T-helper 17 cell (primary cell): ENCODE measurements at places on chromosomes 6 and 20.

GRCh38 chr6:157653521-157653920 is 169.5 kb upstream of the SNX9 start:
- no peak overlapping the region for H3K27ac ChIP-seq
- no peaks in the 10 kb centered on the region for H3K27me3 ChIP-seq
- H3K36me3 ChIP-seq = peaks cover 7% of the 10 kb centered on the region

DNA sequence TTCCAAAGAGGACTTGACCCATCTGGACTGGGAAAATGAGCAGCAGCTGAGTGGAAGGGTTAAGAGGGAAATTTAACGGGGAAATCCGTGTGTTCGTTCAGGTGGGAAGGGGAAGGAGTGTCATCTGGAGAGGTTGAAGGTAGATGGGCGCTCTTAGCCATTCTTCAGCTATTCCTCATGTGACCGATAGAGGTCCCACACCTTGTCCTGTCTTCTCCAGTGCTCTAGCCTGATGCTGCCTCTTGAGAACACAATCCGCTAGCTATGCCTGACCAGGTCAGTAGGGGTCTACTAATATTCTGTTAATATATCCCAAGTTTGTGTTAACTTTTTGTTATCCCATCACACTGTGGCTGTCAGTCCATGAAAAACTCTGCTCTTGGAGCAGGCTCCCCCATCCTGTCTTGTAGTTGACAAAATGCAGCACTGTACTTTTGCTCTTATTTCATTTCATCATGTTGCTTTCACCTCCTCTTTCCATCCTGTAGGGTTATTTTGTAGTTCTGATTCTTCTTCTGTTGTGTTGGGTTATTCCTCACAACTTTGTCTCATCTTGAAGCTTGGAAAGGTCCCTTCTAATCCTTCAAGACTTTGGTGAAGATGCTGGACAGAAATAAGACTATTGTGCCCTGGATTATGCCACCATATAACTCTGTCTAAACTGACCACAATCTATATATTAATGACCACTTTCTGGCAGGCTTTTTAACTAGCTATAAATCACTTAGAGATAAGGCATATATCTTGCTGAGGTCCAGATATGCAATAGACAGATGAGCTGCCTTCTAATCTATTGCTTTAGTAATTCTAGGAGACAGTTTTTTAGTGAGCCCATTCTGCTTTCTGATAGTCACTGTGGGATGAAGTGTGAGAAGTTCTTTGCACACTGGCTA is 123.4 kb upstream of the SUPT3H start:
- peaks cover 14% of the 10 kb centered on the region for H3K36me3 ChIP-seq
- H3K4me1 ChIP-seq = peaks cover 59% of the 10 kb centered on the region
- peak overlapping the region; percentile 74 for H3K27ac ChIP-seq
- no peaks in the 10 kb centered on the region for H3K27me3 ChIP-seq
- no peak overlapping the region for H3K4me3 ChIP-seq
- DNase-seq = no peak

GRCh38 chr20:11063444-11063843 is 389.6 kb upstream of the JAG1 start:
- H3K36me3 ChIP-seq = no peaks in the 10 kb centered on the region
- no peaks in the 10 kb centered on the region for H3K4me1 ChIP-seq
- no peaks in the 10 kb centered on the region for H3K27me3 ChIP-seq

- H3K4me3 ChIP-seq = no peak overlapping the region
- no peak overlapping the region for H3K27ac ChIP-seq
- no peaks in the 10 kb centered on the region for H3K36me3 ChIP-seq
- no peak for DNase-seq
- H3K4me1 ChIP-seq = no peaks in the 10 kb centered on the region
- no peaks in the 10 kb centered on the region for H3K27me3 ChIP-seq
Observed at GRCh38 chr20:6884114-6884513, 116.6 kb downstream of the BMP2 start.

DNA sequence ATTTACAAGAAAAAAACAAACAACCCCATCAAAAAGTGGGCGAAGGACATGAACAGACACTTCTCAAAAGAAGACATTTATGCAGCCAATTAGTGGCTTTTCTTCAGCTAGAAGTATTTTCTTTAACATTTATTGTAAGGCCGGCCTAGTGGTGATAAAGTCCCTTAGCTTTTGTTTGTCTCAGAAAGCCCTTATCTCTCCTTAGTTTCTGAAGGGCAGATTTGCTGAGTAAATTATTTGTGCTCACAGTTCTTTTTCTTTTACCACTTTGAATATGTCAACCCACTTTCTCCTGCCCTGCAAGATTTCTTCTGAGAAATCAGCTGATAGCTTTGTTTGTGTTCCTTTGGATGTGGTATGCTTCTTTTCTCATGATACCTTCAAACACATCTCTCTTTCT is 344.0 kb upstream of the SYNCRIP start:
- H3K36me3 ChIP-seq = no peaks in the 10 kb centered on the region
- DNase-seq = no peak
- H3K27me3 ChIP-seq = no peaks in the 10 kb centered on the region

GRCh38 chr6:69378326-69378725 is 418.5 kb downstream of the LMBRD1 start:
- no peaks in the 10 kb centered on the region for H3K36me3 ChIP-seq
- no peaks in the 10 kb centered on the region for H3K4me1 ChIP-seq
- DNase-seq = no peak
- no peaks in the 10 kb centered on the region for H3K27me3 ChIP-seq
- no peak overlapping the region for H3K4me3 ChIP-seq

DNA sequence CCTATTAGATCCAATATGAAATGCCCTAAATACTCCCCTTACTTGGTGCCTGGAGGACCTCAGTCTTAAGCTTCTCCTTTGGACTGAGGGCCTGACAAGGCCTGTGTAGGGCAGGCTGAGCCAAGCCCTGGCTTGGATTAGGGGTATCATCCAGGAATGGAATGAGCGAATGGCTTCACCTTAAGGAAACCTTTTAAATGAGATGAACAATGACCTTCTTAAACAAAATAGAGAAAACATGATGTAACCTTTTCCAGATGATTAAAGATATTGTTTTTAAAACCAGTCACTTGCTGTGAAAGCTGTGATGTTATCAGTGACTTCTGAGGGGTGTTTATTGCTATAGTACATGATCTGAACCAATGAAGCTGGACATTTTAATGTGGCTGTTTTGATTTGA is 55.5 kb downstream of the TRAF3IP2 start:
- H3K4me1 ChIP-seq = peaks cover 2% of the 10 kb centered on the region
- no peak overlapping the region for H3K27ac ChIP-seq
- no peaks in the 10 kb centered on the region for H3K36me3 ChIP-seq
- H3K27me3 ChIP-seq = no peaks in the 10 kb centered on the region
- no peak overlapping the region for H3K4me3 ChIP-seq

DNA sequence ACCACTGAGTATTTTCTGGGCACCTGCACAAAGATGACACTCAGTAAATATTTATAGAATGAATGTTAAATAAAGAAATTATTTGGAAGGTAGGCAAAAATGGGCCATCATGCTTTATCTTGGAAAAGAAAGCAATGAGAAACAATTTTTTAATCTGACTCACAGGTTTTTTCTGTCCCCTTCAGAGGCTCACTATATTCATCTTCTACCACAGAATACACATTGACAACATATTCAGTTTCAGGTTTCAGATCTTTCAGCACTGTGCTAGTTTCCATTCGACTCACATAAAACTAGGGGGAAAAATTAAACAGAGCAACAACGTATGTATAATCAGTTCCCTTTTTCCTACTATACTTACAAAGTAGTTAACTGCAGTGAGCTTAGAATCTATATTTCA is 58.3 kb downstream of the COL12A1 start:
- no peak overlapping the region for H3K4me3 ChIP-seq
- no peaks in the 10 kb centered on the region for H3K36me3 ChIP-seq
- H3K27me3 ChIP-seq = peaks cover 15% of the 10 kb centered on the region
- no peak for DNase-seq
- H3K4me1 ChIP-seq = no peaks in the 10 kb centered on the region

GRCh38 chr20:6165346-6165745 is 42.5 kb upstream of the FERMT1 start:
- H3K4me1 ChIP-seq = no peaks in the 10 kb centered on the region
- no peak overlapping the region for H3K27ac ChIP-seq
- H3K4me3 ChIP-seq = no peak overlapping the region
- peaks cover 20% of the 10 kb centered on the region for H3K27me3 ChIP-seq

DNA sequence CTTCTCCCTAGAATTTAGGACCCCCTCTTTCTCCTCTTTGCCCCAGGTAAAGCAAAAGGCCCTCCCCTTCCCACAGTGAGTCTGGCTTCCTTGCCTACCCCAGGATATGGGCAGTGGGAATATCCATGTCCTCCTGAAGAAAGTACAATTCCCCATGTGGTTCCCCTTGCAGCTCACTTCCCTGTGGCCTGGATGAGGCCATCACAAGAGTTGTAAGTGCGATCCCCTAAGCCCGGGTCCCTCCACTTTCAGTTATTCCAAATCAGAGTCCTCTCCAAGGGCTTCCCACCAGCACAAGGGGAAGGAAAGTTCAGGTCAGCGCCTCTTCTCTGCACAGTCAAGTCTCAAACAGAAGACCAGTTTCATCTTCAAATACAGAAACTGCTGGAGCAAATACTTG is 10.2 kb upstream of the PTPN1 start:
- H3K27me3 ChIP-seq = peaks cover 4% of the 10 kb centered on the region
- H3K4me3 ChIP-seq = no peak overlapping the region
- H3K4me1 ChIP-seq = peaks cover 17% of the 10 kb centered on the region

DNA sequence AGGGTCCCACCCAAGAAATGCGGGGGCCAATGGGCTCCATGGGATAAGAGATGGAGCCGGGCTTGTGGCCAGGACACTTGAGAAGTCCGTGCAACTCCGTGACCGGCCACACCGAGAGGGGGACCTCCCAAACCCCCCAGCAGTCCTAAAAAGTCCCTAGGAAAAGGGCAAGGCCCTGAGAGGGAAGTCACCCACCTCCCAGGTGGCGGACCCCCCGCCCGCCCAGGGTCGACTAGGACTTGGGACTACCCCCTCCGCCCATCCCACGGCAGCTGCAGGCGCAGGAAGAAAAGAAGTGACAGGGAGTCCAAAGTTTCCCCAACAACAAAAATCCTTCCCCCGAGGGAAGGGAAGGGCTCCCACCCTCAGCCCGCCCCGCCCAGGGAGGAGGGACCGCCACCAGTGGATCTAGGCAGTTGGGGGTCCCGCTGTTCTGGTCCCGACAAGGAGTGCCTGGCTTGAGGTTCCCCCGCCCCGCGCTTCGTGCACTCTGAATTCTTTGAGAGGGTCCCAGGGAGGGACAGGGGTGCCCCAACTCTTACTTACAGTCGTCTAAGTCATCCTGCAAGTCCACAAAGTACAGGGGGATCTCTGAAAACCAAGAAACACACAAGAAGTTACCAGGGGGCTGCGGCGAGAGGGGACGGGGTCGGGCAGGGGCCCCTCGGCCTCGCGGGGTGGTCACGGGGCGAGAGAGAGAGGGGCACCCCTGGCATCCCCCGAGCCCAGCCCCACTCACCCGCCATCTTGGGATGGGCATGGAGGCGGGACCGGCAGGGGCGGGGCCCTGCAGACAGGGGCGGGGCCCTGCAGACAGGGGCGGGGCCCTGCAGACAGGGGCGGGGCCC is 611 bp upstream of the RAB22A start:
- H3K4me3 ChIP-seq = peak overlapping the region; percentile 80
- peaks cover 22% of the 10 kb centered on the region for H3K4me1 ChIP-seq
- H3K27me3 ChIP-seq = no peaks in the 10 kb centered on the region

GRCh38 chr6:53916804-53917463 is 122.1 kb downstream of the LRRC1 start:
- peaks cover 8% of the 10 kb centered on the region for H3K36me3 ChIP-seq
- H3K4me3 ChIP-seq = no peak overlapping the region
- DNase-seq = no peak

GRCh38 chr20:62501801-62502495 is 26.2 kb upstream of the GATA5 start:
- no peaks in the 10 kb centered on the region for H3K36me3 ChIP-seq
- no peak for DNase-seq
- peak overlapping the region; percentile 28 for H3K4me3 ChIP-seq

GRCh38 chr6:4607793-4608192 is 168.4 kb upstream of the CDYL start:
- H3K4me1 ChIP-seq = no peaks in the 10 kb centered on the region
- H3K27ac ChIP-seq = no peak overlapping the region
- no peak overlapping the region for H3K4me3 ChIP-seq
- H3K27me3 ChIP-seq = peaks cover 46% of the 10 kb centered on the region
- no peak for DNase-seq

DNA sequence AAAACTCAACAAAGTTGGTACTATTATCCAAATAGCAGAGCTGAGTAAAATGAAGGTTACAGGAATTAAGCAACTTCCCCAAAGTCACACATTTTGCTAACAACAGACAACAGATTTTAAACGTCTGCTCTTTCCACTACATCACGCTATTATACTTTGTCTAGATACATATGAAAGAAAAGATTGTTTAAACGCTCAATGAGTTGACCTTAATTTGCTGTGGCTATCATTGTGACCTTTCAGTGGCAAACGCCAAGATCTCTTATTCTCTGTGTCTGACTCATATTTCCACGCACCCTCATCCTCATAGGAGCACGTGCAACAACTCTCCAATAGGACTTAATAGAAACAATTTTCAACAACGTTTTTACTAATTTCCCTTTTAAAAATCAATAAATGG is 540.1 kb downstream of the MAFB start:
- no peak overlapping the region for H3K4me3 ChIP-seq
- H3K4me1 ChIP-seq = no peaks in the 10 kb centered on the region
- H3K27ac ChIP-seq = no peak overlapping the region
- DNase-seq = no peak

- peaks cover 5% of the 10 kb centered on the region for H3K4me1 ChIP-seq
- peaks cover 11% of the 10 kb centered on the region for H3K36me3 ChIP-seq
- H3K27me3 ChIP-seq = no peaks in the 10 kb centered on the region
Observed at GRCh38 chr6:106574741-106575458, 54.4 kb downstream of the RTN4IP1 start.

DNA sequence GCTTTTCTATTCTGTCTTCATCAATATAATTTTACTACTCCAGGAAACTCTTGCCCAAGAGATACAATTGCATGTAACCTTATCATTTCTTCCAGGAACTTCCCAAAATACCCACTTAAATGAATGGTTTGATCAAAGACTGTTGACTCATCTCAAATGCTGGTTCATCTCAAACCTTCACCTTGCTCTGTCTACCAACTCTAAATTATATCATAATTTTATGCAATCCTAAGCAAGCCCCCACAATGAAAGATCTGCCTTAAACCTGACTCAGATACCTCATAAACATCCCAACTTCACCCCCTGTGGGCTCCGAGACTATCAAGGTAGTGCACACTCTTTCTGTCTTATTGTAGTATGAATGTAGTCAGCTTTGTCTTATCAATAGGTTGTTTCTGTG is 65.5 kb upstream of the GCM1 start:
- no peaks in the 10 kb centered on the region for H3K36me3 ChIP-seq
- H3K4me3 ChIP-seq = no peak overlapping the region
- H3K27ac ChIP-seq = no peak overlapping the region
- peaks cover 2% of the 10 kb centered on the region for H3K4me1 ChIP-seq
- H3K27me3 ChIP-seq = no peaks in the 10 kb centered on the region

GRCh38 chr6:131368198-131368911 is 204.7 kb upstream of the ARG1 start:
- H3K36me3 ChIP-seq = peaks cover 2% of the 10 kb centered on the region
- peaks cover 7% of the 10 kb centered on the region for H3K4me1 ChIP-seq
- H3K27me3 ChIP-seq = no peaks in the 10 kb centered on the region

GRCh38 chr6:12186528-12186927 is 103.6 kb upstream of the EDN1 start:
- H3K4me1 ChIP-seq = peaks cover 5% of the 10 kb centered on the region
- no peak overlapping the region for H3K27ac ChIP-seq
- no peaks in the 10 kb centered on the region for H3K36me3 ChIP-seq
- no peak for DNase-seq
- peaks cover 5% of the 10 kb centered on the region for H3K27me3 ChIP-seq
